OCI-M1 (cell line): ENCODE measurements at places on chromosomes 1 and 21.

DNA sequence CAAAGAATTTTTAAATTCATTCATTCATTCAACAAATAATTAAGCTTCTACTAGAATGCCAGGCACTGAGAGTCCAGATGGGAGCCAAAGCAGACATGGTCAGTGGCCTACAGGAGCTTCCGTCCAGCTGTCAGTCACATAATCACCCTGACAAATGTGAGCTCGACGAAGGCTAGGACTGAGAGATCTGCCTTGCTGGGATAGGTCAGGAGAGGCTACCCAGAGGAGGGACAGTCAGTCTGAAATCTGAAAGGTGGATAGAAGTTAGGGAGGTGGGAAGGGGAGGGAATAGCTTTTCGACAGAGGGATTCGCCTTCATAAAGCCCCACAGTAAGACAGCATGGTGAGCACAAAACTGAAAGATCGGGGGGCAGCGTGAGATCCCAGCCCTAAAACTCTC, 8.3 kb downstream of the EPHX1 start:
- no peak for DNase-seq

DNA sequence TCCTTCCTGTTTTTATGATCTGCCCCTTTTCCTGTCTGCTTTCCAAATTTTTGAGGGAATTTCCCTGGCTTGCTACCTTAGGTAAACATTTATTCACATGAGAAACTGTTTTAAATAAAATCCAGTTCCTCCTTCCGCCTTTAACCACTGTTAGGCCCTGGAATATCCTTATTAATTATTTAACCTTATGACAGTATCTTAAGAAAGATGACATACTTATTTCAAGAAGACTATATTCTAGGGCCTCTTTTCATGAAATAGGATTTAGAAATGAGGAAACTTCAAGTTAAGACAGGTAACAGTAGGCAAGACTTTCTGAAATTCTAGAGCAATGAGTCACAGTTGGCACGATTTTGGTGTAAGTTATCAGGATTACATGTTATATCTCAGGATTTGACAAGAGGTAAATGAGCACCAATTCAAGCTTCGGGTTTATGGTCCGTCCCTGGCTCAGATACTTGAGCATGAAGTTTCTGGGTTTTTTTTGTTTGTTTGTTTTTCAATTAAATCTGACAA, 2.0 kb upstream of the TNFSF18 start:
- DNase-seq: no peak

DNA sequence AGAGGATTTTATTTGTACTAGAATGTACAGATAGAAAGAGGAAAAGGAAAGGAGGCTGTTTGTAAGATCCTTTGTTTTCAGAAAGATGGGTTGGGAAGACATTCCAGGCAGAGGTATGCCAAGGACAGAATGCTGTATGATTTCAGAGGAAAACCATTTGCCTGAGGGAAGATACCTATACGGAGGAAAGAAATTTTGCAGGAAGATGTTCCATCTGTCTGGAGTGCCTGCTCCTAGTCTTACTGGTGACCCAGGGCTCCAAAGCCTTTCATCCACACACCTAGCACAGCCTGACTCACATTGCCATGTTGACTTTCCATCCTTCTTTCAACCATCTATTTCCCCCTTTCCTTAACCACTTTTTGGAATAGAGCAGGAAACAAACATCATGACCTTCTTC, 18.2 kb downstream of the SAMD13 start:
- no peak for DNase-seq

DNA sequence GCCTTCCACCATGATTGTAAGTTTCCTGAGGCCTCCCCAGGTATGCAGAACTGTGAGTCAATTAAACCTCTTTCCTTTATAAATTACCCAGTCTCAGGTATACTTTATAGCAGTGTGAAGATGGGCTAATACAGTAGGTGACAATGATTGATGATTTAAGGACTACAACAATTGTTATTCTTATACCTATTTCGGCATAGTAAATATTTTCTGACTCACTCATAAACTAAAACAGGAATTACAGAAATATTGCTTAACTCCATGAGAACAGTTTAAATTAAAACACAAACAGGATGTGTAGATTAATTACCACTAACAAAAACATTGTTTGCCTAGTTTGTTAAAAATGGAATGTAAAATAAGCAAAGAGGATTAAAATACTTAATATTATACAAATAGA, 839.9 kb downstream of the LTN1 start:
- no peak for DNase-seq

GRCh38 chr1:67978890-67979516, 71.4 kb downstream of the DIRAS3 start:
- no peak for DNase-seq

DNA sequence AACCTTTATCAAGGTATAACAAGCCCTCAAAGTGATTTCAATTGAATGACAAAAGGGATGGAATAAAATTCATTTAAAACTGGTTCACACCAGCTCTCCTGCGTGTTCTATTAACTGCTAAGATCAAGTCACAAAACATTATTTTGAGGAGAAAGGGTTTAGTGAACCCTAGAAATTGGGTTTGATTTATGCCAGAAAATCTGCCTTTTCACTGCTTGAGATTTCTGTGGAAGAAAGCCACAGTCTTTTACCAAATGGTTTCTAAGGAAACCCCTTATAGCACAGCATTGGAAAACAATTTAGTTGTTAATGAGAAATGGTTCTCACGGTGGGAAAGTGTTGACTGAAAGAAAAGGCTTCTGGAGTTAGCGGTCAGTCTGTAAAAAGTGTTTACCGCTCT, 43.6 kb upstream of the DPH5 start:
- DNase-seq: no peak

DNA sequence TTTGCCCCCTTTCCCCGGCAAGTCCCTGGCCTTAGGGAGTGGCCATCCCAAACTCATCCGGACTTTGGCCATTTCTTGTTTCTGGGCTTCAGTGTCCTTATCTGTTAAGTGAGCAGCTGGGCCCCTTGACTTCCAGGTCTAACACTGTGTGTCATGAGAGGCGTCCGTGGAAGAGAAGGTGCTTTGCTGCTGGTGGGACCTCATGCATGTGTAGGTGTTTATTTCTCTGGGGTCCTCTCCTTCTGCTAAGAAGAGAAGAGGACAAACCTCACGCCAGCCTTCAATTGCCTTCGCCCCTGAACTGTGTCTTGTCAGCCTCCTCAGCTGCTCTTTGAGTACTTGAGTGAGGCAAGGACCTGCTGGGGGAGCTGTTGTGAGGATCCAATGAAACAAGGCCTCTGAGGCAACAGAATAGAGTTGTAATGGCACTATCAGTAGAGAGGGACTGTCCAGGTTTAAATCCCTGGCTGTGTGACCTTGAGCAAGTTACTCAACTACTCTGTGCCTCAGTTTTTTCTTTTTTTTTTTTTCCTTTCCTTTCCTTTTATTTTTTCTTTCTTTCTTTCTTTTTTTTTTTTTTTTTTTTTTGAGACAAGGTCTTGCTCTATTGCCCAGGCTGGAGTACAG, 72.5 kb downstream of the RUNX3 start:
- no peak for DNase-seq

DNA sequence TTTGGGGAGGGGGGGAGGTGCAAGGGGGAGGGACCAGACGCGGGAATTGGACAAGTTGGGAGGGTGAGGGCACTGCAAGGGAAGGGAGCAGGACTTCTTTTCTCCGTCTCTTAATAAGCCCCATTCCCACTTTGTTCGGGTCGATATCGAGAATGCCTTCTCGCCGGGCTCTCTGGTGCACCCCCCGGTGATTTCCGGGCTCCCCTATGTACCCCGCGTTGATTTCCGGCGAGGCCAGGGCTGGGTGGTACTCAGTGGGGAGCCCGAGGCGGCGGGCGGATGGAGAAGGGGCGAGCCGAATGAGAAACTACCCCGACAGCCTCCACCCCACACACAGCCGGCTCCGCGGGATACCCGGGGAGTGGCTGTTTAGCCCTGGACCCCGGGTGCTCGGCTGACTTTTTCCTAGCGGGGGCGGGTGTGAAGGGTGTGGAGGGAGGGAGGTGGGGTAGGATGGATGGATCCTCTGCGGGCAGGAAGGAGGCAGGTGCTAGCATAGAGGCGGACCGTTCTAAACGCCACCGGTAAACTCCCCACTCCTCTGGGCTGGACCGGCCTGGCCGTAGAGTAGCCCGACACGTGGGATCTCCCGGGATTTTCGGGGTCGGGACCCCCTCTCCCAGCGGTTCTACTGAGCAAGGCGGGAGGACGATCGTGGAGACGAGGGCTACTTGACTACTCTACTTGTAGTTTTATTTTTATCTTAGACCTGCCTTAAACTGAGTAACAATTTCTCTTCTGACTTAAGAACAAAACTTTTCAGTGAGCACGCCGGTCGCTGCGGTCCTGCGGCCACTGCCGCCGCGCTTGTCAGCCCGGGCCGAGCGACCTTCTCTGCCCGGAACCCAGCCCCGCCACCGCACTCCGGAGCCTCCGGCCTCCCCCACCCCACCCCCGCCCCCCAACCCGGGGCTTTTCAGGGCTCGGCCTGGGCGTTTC, 1.0 kb downstream of the RNF220 start:
- no peak for DNase-seq

GRCh38 chr1:194102607-194103006, 916.2 kb upstream of the B3GALT2 start:
- DNase-seq: peak; percentile 53

GRCh38 chr1:47390843-47391242, 25.2 kb upstream of the FOXE3 start:
- DNase-seq: no peak

- DNase-seq: peak; percentile 43
Observed at GRCh38 chr21:32096411-32096810, 182.4 kb downstream of the MIS18A start.

DNA sequence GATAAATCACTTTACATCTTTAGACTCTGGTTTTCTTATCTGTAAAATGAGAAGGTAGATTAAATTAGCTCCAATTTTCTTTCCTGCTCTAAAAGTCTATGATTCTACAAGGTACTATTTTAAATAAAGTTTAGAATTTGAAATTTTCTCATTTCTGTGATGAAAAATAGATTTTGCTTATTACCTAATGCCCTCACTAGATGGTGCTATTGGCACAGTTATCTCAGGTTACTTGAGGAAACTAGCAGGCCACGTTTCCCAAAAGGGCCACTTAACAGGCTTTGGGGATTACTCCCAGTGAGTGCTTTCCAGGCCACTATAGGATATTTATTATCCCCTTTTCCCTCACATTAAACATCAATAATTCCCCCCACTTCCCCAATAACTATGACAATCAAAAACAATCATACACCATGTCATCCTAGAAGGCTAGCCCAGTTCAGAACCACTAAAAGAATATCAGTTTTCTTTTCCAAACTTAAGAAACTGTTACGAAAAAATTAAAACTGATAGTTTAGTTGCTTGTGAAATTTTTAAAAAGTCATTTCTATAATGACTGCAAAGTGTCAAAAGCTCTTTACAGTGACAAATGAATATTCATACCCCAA, 30.6 kb downstream of the OMA1 start:
- peak; percentile 80 for DNase-seq

GRCh38 chr1:62467092-62467491, 30.2 kb downstream of the USP1 start:
- DNase-seq: no peak
